Amygdala (tissue), 56 donors: ENCODE measurements at places on chromosomes 7 and 10.

DNA sequence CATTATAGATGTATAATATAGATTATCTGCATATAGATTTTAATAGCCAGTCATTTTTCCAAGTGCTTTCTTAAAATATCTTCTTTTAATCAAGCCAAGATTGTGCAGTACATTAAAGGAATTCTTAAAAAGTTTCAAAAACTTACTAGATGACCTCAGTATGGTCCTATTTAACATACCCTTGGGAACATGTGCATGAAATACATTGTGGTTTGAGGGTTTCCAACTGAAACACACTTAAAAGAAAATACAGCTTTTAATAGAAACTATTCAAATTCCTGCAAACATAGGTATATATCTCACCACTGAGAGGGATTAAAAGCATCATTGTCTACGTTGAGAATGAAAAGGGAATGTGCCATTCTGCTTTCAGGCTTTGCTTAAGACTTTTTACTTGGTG lies 364.9 kb downstream of the SUGCT start:
- DNase-seq = no peak

GRCh38 chr10:122894261-122894944 lies 15.0 kb upstream of the FAM24B start:
- no peak for DNase-seq

DNA sequence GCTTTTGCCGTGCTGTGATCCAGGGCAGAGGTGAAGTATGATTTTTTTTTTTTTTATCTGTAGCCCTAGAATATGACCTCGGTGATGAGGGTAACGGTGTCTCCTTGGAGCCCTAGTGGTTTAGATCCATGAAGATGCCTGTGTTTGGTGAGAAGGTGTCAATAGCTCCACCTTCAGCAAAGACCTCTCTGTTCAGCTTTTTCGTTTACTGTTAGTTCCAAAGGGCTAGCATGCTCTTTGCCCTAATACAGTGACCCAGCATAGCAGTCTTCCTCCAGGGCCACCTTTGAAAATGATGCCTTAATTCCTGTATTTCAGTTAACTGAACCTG lies 746 bp upstream of the MRPS16 start:
- DNase-seq = no peak

GRCh38 chr7:121344093-121344492 lies 15.3 kb downstream of the WNT16 start:
- DNase-seq = no peak

DNA sequence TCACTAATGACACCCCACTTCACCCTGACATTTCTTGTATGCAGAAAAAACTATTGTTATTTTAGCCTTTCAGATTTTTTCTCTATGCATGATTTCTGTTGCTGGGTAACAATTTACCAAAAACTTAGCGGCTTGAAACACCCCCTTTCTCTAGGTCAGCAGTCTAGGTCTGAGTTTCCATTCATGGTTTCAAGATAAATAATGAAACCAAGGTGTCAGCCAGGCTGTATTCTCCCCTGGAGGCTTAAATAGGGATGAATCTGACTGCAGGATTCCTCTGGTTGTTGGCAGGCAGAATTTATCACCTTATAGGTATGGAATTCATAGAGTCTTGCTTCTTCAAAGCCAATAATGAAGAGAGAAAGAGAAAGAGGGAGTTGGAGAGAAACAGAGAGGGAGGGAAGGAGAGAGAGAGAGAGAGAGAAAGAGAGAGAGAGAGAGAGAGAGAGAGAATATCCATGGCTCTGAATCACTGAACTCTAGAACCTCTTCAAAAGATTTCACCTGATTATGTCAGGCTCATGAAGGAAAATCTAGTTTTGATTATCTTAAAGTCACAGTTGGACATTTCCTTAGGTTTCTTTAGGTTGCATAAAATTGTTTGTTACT lies 1224.6 kb upstream of the LRRTM3 start:
- DNase-seq = no peak

DNA sequence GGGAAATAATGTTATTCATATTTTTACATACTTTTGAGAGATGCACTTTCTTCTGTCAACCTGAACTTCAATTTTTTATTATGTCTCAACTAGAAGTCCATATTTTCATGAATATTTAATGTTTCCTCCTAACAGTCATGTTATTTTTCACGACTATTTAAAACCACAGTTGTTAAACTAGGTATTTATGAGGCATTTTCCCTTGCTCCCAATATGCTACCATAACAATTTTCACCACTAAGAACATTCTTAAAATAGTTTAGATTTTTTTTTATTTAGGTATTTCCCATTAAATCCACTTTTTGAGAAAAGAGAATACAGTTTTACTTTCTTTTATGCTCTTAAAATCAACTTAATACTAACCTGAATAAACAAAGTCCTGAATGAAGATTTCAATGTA lies 89.4 kb downstream of the JAZF1 start:
- no peak for DNase-seq
